ENCODE measurements at places on chromosomes 4 and X.

DNA sequence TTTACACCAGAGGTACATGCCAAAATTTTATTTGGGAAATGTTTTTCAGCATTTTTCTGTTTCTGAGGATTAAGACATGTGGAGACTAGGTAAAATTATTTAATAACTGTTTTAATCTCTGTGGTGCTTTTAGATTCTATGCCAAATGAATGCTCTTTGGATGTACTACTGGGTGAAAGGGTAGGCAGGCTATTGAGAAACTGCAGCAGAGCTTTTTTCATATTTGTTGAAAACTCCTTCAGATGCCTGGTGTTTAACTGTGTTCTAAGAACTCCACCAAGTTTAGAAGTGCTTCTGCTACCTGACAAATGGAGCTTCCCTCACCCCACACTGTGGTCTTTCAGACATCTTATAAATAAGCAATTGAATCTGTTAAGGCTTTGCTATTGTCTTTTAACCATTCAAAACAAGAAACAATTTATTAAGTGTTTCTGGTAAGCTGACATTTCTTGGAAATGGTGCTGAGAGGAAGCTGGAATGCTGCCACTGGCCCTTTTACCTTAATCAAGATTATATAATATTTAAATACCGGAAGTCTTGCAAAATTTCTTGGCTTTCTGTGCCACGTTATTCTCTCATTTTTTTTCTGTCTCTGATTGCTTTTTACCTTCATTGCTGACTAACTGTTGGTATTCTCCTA lies 51.2 kb upstream of the CYSLTR1 start:
- DNase-seq: no peak

GRCh38 chr4:169120624-169121023 lies 110.6 kb upstream of the CBR4 start:
- no peak for DNase-seq

DNA sequence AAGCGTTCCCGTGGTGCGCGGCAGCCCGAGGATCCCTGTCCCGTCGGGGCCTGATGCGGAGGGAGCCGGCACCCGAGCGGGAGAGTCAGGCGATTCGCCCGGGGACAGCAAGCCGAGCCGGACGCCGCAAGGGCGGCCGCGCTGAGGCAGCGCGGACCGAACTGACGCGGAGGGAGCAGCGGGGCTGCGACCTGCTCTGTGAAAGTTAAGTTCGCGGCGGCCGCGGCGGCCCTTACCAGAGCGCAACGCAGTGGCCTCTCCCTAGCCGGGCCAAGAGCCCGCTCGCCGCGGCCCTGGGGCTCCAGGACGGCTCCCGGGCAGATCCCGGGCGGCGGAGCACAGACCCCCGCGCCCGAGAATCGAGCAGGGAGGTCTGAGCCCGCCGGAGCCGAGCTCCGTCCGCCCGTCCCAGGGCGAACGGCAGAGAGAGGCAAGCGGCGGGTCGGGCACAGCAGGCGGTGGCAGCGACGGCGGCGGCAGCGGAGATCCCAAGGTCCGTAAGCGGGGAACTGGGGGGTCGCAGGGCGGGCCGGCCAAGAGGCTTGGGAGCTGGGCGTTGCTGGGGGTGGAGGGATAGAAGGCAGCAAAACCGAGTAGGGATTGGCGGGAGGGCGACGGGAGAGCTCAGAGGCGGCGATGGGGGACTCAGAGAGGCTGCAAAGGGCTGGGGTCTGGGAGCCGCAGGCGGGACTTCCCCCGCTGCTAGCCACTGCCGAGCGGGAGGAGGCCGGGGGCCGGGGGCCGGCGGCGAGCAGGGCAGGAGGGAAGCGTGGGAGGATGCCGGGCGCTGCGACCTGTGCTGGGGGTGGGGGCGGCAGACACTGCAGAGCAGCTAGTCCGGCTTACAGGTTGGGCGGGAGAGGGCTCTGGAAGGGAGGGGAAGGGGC lies 1.0 kb downstream of the GPR50 start:
- DNase-seq: no peak

- no peak for DNase-seq
Measured at GRCh38 chr4:8045909-8046308, 106.2 kb upstream of the AFAP1 start.

DNA sequence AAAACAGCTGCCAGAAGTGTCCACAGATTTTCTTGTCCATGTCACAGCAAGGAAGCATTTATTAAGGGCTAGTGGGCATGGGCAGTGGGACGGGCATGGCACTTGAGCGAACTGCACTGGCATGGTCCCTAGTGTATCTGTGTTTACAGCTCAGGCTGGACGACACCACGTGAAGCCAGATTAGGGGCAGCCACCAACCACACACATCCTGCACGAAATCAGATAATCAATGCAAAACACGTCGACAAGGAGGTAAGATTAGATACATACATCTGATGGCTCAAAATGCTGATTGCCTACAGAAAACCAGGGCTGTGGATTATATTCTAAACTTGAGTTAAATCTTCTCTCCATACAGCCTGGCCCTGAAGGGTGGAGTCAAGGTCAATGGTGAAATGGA lies 103.8 kb upstream of the ATP6AP2 start:
- no peak for DNase-seq

GRCh38 chr4:4395849-4396627 lies 9.1 kb downstream of the NSG1 start:
- no peak for DNase-seq

GRCh38 chr4:41572516-41572915 lies 34.6 kb downstream of the LIMCH1 start:
- DNase-seq: no peak

- DNase-seq: no peak
Measured at GRCh38 chr4:15918484-15919129, 19.9 kb downstream of the FGFBP1 start.

DNA sequence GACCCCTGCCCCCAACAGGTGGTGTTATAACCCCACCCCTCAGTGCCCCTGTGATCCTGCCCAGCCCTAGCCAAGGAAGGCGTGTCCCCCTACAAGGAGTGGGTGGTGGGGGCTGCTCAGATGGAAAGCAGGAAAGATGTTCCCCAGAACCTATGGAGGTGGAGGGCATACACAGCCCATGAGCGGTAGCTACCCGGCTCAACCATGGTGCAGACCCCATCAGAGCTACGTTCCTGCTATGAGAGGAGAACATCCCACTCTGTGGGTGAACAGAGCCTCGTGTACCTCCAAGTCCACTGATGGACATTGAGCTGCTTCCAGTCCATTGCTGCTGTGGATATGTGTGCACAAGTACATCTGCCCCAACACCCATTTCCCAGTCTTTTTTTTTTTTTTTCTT lies 71.1 kb downstream of the SHOX start:
- DNase-seq: no peak

DNA sequence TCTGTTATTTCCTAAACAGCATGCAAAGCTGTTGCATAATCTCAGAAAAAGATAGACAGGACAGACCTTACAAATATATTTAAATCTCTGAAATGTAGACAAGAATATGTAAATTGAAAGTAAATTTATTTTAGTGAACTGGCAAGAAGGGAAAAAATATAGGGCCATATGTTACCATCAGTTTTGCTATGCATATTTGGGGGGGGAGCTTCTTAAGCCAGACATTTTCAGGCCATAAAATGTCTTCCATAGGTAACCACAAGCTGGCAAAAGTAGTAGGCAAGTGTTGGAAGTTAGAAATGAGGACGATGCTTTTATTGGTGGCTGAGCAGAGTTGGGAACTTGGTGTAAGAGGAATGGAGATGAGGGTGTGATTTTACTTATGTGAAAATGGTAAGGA lies 272.0 kb upstream of the CXXC4 start:
- DNase-seq: no peak

- no peak for DNase-seq
Measured at GRCh38 chrX:40155589-40156469, 58.1 kb upstream of the BCOR start.

- DNase-seq: no peak
Measured at GRCh38 chrX:1500701-1501624, 36.0 kb downstream of the P2RY8 start.

GRCh38 chrX:114962209-114962608 lies 55.2 kb downstream of the IL13RA2 start:
- no peak for DNase-seq

GRCh38 chr4:182918791-182919302 lies 1.7 kb upstream of the DCTD start:
- no peak for DNase-seq

DNA sequence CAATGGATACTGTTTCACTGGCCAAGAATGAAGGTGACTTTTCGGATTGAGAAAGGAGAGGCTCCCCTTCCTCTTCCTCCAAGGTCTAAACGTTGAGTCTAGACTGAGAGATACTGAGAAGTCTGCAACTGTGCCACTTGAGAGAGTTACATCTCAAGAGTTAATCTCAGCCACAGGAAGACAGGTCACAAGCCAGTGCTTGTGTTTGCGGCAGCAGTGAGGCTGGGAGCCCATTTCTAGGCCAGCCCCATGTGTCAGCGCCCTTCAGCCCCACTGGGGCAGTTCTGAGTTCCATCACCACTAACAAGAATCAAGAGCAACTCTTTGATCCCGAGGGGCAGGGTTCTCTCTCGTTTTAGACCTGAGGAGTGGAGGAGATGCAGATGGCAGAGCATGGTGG lies 7.3 kb upstream of the SEC24D start:
- no peak for DNase-seq

DNA sequence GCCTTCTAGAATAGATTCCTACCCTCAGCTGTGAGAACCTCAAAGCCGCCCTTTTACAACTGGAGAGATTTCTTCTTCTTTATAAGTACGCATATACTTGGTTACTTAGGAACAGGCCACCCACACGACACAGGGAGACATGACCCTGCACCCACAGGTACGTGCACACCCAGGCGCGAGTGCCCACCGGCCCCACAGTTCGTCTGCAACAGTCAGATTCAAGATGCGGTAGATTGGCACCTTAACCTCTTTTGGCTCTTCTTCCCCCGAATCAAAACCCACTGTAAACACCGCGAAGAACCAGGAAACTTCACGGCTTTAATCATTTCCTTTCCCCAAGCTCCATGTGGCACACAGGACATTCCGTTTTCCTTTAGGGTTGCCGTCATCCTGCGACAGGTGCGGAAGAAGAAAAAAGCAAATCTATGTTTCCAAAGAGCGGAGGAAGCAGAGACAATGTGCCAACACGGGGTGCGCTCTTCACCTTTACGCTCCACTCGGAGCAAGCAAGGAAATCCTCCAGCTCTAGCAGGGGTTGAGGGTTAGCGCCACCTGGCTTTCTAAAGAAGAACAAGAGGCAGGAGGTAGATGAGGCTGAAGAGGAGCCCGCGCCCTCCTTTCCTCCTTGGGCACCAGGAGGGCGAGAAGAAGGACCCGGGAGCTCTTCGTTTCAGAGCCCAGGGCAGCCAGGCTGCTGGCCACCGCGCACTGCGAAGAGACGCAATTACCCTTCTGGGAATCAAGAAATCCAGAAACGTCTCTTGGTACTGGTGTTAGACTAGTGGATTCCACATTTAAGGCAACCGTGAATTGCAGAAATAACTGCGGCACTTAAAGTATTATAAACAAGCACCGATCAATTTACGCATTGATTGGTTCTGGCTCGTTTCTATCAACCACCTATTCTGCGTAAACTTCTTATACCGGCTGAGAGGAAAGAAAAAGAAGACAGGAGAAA lies 35.7 kb downstream of the HAND2 start:
- no peak for DNase-seq

GRCh38 chrX:131675596-131676194 lies 131.8 kb downstream of the OR13H1 start:
- DNase-seq: peak; percentile 11

DNA sequence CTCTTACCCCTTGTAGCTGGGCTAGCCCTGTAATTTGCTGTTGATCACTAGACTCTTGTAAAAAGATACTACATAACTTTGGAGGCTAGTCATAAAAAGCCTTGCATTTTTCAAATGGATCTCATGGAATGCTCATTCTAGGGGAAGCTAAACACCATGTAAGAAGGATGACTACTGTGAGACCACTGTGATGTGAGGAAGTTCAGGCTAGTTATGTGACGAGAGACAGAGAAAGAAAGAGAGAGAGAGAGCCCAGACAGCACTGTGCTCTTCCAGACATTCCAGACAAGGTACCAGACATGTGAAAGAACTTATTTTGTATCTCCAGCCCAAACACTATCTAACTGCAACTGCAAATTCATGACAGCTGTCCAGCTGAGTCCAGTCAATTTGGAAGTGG lies 404.6 kb upstream of the PITX2 start:
- DNase-seq: no peak

DNA sequence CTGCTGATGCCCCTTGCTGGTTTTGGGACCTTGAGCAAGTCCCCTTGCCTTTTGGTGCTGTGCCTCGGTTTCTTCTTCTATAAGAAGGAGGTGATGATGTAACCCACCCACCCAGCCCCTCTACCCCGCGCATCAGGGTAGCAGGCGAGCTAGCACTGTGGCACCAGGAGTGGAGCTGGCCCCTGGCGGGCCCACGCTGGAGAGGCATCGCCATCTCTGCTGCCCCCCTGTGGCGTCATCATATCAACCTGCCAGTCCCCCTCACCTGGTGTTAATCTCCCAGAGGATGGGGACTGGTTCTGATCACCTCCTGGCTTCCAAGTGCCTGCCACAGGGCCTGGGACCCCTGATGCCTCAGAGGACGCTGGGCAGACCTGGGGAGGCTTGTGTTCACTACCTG lies 6.3 kb upstream of the SORCS2 start:
- no peak for DNase-seq

DNA sequence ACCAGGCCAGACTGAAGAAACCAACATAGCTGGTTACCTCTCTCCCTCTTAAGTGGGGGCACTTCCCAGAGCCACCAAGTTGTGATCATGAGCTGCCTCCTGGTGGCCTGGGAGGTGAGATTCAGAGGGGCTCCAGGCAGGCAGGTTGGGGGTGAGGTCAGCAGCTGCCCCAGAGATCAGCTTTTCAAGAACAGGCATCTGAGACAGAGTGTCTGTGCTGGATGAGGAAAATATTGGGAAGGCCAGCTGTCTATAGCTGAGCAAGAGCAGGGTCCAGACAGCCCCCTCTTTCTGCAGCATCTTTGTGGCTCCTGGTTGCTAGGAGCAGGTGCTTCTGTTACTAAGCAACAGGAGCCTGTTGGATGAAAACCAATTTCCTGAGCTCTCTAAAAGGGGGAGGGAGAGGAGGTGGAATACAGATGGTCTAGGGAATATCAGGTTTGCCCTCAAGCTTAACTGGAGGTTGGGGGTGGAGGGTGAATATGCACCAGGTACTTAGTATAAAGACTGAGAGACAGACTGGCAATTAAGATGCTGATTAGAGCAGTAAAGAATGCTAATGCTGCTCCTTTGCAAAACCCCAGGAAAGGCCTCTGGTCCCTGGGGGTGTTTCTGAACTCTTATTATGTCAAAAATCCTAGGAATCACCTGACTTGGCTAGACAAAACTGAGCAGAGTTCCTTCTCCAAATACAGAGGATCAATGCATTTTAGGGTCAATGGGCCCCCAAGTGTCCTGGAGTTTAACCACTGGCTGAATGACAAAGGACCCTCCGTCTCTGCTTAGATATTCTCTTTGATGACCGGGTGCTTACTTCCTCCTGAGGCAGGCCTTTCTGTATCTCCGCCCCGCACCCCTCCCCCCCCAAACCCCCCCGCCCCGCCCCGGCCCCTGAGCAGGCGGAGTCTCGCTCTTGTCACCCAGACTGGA lies 21.4 kb downstream of the ZCCHC13 start:
- no peak for DNase-seq

Data from kidney capillary endothelial cell (primary cell).